H7 (cell line): ENCODE measurements at places on chromosomes 7 and 10.
A peak's percentile ranks its signal among the peaks of the same experiment; 100 is the strongest.

DNA sequence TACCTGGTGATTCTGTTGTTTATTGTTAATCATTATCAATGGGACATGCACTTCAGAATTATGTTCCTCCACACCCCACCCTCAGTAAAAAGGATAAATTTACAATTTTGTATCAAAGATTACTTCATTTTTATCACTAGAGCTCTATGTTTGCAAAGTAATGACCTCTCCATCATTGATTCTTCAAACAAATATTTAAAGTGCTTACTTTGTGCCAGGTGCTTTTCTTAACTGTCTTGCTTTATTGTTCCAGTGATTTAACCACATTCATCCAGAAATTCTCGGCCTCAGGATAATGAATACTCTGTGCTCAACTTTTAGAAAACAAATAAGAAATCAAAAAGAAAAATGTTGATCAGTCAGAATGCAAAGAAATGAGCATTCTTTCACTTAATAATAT lies 144.9 kb upstream of the FOXP2 start:
- no peak for DNase-seq

- peak; percentile 88 for DNase-seq
Measured at GRCh38 chr7:150976529-150977381, 1.4 kb downstream of the KCNH2 start.

DNA sequence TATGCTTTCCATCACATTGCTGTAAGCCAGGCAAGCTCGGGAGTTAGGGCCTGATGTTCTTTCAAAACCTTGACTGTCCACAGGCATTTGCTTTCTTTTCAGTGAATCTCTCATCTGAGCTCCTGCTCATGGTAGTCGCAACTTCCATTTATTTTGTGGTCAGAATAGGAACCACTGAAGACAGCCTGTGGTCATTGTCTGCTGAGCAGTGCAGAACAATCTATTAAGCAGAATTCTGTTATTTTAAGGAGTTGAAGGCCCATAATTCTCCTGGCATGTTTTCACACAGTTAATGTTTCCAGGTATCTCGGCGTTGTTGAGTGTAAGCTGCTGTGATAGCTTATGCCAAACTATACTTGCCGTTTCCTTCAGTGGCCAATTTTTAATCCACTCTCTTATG lies 491.1 kb upstream of the AKR1E2 start:
- DNase-seq: no peak

- no peak for DNase-seq
Measured at GRCh38 chr10:131691481-131692090, 209.2 kb upstream of the PPP2R2D start.

DNA sequence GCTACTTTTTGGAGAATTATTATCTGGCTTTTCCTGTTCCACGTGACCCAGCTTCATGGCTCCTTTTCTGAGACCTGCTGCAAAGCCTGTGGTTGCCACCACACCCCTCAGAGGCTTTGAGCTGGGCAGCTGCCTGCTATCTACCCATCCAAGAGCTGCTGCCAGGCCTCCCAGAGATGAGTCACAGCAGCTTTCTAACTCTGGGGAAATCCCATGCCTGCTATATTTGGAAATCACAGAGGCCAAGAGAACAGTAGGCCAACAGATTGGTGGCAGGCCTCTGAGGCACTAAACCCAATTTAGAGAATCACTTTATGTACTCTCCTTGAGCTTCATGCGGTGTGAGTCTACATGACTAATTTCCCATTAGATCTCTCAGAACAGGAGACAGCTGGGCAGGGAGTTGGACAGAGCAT lies 35.2 kb downstream of the SGCE start:
- peak; percentile 3 for DNase-seq

DNA sequence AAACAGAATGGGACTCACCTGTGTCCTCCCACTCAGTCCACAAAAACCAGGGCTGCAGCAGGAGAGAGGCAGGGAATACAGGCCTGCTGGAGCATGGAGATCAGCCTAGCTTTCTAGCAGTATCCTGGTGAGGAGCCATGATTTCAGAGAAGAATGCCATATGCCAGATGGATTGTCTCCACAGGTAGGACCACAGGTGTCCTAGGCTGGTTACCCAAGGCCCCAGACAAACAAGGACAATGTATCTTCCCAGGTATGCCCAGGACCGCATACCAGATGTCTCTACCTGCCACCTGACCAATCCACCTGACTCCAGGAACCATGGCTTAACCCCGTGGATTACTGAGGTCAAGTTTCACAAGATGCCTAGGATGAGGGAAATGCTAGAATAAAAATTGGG lies 295.4 kb upstream of the NPSR1 start:
- DNase-seq: no peak

- no peak for DNase-seq
Measured at GRCh38 chr10:74523199-74523598, 303.2 kb upstream of the KAT6B start.

GRCh38 chr7:7581531-7582179 lies 15.0 kb downstream of the MIOS start:
- peak; percentile 42 for DNase-seq
